ENCODE measurements at places on chromosomes 5 and 9.

GRCh38 chr5:77560677-77561263 is 68.7 kb upstream of the WDR41 start:
- DNase-seq, result peak; percentile 29

DNA sequence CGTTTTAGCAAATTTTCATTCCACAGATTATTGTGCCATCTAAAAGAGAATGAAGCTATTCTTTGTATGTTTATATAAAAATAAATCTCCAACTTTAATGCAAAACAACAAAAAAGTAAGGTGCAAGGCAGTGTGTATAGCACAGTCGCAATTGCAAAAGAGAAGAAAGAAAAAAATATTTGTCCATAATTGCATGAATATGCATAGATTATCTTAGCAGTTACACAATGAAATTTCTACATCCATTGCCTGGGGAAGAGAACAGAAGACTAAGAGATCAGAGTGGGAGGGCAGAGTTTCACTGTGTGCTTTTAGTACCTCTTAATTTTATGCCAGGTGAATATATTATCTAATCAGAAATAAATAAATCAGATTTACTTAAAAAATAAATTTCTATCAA is 86.4 kb upstream of the LHFPL2 start:
- DNase-seq, result no peak

GRCh38 chr5:161138751-161139455 is 286.9 kb upstream of the ATP10B start:
- no peak for DNase-seq

GRCh38 chr9:90810691-90811090 is 9.1 kb downstream of the SYK start:
- no peak for DNase-seq

GRCh38 chr9:34123682-34124081 is 2.8 kb downstream of the DCAF12 start:
- DNase-seq, result no peak

- no peak for DNase-seq
These were observed 59.8 kb downstream of the KIAA1958 start for GRCh38 chr9:112546149-112547012.

DNA sequence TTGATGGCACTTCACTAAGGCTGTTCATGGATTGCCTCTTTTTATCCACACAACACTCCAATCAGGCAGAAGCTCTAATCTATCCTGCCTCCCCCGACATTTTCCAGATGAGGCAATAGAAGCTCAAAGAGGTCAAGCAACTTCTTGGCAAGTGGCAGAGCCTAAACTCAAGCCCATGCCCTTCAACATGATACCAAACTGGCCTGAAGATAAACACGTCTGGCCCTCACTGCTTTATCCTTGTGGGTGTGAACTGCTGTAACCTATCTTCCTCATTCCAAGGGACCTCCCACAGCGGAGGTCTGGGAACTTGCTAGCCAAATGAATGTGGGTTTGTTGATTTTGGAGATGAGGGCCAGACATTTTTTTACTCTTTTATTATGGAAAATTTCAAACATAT is 9.5 kb downstream of the SLC35A4 start:
- DNase-seq, result no peak

- DNase-seq, result no peak
These were observed at the start of gene OCLN for GRCh38 chr5:69492391-69492922. TSS of gene OCLN (plus strand) at chr5:69492790. CDS start at chr5:69504245, 11,455 bp downstream.

DNA sequence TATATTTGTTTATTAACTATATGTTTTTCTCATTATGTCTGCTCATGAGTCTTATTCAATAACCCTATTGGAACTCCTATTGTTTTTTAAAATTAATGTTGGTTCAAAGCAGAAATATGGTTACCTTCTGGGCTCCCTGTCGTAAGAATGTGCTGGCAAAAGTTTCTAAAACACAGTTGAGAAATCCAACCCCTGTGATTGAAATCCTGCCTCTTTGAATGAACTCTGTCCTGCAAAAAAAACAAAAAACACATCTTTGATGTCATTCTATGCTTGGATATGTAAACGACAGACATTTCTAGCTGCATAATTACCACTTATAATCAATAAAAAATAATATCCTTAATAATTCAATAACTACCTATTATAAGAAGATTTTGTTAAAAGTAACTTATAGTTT is 38.8 kb downstream of the PRELID2 start:
- no peak for DNase-seq

- no peak for DNase-seq
These were observed 196.2 kb downstream of the TARS1 start for GRCh38 chr5:33637011-33637410.

DNA sequence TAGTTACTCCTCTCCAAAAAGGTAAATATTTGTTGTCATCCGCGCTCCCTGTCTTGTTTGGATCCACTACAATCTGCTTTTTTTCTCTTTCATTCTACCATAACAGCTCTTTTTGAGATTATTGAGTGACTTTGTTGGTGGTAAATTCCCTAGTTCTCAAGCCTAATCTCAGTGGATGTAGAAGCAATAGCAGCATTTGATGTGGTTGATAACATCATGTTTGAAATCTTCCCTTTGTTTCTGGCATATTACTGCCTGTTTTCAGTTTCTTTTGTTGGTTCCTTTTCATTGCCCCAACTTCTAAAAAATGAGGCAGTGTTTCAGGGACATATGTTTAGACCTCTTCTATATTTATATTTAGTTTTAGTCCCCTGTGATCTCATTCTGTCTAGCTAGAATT is 8.9 kb downstream of the CDC42SE2 start:
- DNase-seq, result no peak
